ENCODE measurements at places on chromosomes 7 and 10.

DNA sequence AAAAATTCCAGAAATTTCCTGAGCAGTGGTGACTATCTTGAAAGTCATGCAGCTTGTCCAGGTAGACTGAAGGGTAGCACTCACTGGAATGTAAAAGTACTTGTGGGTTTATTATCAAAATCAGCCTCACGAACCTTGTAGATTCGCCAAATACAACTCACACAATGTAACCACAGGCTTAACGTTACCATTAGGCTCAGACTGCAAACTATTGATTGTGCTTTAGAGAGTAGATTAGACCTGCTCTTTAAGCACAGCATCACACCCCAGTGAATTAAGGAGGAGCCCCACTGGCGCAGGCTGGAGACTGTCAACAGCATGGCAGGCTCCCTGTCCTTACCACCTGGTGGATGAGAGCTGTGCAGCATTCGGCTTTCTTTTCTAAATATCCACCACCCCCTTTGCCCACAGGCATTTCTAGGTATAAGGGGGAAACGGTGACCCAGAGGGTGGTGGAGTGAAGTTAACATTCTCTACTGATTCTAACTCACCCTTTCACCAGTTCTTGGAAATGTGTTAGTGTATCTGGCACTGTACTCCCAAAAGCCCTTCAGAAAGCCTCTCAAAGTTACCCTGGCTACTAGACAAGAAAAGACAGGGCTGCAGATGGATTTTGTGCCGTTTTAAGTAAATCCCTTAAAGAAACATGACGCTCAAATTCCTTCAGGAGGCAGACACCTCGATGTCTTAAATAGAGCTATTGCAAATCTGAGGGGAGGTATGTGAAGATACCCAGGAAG lies 56.6 kb downstream of the GSDME start:
- H3K4me3 ChIP-seq, result no peak overlapping the region
- H3K36me3 ChIP-seq, result no peaks in the 10 kb centered on the region
- no peaks in the 10 kb centered on the region for H3K27me3 ChIP-seq
- H3K4me1 ChIP-seq, result peaks cover 11% of the 10 kb centered on the region

GRCh38 chr7:46654546-46655443 lies 733.7 kb upstream of the IGFBP3 start:
- H3K36me3 ChIP-seq, result no peaks in the 10 kb centered on the region
- H3K27ac ChIP-seq, result no peak overlapping the region
- no peaks in the 10 kb centered on the region for H3K27me3 ChIP-seq
- H3K4me3 ChIP-seq, result no peak overlapping the region
- no peak for DNase-seq

DNA sequence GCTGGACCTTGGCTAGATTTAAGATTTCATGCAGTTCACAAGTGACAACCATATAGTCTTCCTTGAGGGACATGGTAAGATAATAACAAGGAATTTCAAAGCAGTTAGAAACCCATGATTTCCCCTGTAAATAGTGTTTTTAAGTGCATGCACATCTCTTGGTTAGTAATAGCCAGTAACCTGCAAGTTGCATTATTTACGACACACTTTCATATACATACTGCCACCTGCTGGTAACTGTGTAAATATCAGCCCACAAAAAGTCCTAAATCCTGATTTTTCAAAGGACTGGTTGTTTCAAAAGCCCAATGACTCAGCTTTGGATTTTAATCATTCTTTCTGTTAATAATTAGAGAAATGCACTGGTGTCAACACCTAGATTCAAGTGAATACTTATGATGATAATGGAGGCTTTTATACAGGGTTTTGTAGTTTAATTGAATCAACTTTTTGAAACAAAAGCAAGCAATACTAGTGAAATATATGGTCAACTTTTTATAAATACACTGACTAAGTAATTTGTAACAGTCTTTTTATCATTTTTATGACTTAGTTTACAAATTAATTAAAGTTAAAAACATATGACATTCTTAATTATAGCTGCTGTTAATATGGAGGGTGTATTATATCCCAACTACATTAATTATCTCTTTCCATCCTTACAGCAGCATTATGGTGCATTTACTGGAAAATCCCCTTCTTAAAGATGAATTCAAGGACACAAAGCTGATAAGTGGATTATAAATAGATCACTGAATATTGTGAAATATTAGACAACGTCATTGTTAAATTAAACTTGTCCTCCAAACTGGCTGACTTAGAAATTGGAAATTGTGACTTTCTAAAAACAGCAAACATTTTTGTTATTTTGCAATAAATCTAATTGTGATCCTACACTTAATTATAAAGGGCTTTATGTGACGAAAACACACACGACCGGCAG lies 367.7 kb upstream of the SEMA3D start:
- no peak overlapping the region for H3K27ac ChIP-seq
- DNase-seq, result no peak
- no peaks in the 10 kb centered on the region for H3K27me3 ChIP-seq

GRCh38 chr10:55233505-55233904 lies 432.5 kb upstream of the PCDH15 start:
- H3K27ac ChIP-seq, result no peak overlapping the region
- H3K36me3 ChIP-seq, result no peaks in the 10 kb centered on the region
- no peaks in the 10 kb centered on the region for H3K4me1 ChIP-seq
- no peak overlapping the region for H3K4me3 ChIP-seq
- DNase-seq, result no peak
- H3K27me3 ChIP-seq, result no peaks in the 10 kb centered on the region

DNA sequence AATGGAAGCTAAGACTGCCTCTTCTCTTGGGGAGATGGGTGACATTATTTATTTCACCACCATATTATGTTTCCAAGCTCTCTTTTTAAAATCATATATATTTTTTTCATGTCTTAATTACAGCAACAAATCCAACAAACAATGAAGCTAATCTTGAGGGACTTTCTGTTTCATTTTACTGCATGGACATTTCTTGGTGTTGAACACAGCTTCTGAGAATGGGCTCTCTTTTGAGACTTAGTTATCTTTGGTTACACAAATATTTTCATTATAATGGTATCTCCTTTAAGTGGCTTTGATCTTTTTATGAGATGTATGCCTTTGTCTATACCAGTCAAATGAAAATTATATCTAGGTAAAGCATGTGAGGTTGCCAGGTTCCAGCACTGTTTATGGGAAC lies 210.0 kb upstream of the LRRN3 start:
- H3K27me3 ChIP-seq, result no peaks in the 10 kb centered on the region
- no peak overlapping the region for H3K27ac ChIP-seq
- no peak for DNase-seq
- no peaks in the 10 kb centered on the region for H3K4me1 ChIP-seq

Data from ovary (tissue), 10 donors.